ENCODE measurements at places on chromosomes 4 and X.

DNA sequence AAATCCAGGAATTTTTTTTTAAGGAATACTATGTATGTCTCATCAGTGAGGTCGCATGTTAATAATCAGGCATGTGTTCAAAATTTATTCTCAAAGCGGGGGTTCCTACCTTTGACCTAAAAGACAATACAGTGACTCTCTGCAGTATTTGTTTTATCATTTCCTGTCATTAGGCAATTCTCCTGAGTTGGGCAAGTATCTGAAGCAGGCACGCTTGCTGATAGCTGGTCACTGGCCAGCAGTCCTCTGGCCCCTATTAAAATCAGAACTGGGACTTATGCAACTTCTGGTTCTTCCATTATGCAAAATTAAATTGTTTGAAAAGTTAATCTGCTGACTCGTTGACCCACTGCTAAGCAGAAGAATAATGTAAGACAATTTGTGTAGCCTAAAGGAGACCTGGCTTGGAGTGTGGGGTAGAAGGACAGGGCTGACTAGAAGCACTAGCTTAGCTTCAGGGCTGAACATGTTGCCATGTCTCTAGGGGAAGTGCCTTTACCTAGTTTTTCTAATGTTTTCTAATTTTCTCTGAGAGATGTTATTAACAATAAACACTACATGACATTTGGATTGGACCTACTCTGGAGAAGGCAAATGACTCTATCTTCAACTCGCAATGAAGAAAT, 36.0 kb upstream of the GABRA2 start:
- no peak for DNase-seq

DNA sequence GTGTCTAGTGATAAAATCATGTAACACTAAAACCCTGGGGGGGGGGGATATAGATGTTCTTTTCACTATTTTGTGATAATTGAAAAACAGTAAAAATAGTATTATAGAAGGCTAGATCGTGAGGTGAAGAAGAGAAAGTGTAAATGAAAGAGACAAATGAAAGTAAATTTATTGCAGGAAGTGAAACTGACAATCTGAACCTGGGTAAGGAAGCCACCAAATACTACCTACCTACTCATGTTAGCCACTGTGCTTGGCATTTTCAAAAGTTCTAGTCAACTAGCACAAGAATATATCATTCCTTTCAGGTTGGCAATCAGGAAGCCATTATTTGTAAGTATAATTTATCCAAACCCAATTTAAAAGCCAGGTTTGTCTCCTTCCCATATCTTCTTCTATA, 1366.1 kb downstream of the FAM133A start:
- no peak for DNase-seq

DNA sequence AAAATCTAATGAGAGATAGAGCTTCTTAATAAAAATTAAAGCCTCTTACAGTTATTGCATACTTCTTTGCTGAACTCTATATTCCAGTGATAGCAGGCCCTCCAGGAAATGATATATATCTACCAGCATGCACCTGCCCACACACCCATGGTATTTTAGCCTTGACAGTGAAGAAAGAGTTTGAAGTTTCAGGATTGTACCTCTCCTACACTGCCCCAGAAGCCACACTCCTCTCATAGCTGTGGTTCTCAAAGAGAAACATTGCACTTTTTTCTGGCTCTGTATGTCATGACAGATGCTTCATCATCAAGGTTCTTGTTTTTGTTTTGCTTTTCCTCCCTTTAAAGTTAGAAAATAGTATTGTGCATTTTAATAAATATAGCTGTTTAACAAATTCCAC, 34.0 kb downstream of the INPP4B start:
- DNase-seq = no peak

GRCh38 chr4:93743022-93743421, 85.5 kb upstream of the ATOH1 start:
- no peak for DNase-seq

DNA sequence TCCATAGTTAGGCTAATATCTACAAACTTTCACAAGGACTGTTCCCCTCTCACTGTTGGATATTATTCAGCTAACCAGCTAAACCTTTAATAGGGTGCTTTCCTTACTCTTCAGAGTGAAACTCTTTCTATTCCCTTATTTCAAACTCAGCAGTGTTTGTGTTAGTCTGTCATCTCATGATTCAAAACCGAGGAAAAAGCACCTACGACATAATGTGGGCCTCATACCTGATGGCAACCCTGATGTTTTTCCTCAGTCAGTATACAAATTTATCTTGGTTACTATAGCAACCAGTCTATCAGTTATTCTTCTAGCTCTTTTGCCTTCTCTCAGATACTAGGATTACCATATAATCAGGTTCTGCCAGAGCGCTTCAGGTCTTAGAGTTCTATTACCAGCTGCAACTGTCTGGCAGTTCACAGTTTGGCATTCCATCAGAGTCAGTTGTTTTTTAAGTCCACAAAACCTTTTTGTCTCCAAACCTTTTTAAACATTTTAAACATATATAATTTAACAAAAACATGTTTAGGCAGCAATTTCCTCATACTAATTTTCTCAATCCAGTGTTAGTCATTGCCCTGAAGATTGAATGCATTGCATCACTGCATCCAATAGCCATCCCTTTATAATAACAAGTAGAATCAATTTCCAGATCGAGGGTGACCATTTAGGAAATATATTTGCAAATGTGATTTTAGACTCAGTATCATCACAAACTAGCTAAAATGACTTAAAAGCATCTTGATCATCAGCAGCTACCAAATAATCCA, 7.4 kb downstream of the WDR44 start:
- no peak for DNase-seq

DNA sequence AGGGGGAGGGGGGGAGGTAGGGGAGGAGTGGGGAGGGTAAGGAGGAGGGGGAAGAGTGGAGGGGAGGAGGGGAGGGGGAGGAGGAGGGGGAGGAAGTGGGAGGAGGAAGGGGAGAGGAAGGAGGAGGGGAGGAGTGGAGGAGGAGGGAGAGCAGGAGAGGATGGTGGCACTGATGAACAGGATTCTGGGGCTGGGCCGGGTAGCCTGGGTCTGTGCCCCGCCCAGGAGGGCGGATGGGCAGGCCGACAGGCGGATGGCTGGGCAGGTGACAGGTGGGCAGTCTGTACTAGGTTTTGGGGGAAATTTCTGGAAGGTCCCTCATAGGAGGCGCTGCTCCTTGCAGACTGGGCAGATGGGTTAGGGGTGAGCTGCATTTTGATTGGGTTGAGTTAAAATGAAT, 66.0 kb upstream of the ADRA2C start:
- no peak for DNase-seq

- peak; percentile 30 for DNase-seq
Measured at GRCh38 chr4:108060164-108060563, 70.5 kb downstream of the HADH start.

DNA sequence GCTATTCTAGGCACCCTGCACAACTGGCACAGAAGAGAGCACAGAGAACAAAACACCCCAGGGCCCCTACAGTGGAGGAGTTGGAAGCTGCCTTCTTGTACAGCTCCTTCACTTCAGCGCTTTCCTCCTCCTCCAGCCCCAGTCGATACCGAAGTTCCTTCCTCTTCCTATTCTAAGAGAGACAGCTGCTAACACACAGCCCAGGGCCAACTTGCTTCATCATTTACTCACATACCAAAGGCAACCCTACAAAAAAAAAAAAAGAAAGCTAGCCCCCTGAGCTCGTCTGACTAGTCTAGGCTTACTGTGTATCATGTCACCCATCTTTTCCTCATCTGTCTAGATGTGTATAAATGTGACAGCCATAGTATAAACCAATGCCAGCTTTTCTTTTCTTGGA, 64.5 kb downstream of the MID1 start:
- DNase-seq = no peak

DNA sequence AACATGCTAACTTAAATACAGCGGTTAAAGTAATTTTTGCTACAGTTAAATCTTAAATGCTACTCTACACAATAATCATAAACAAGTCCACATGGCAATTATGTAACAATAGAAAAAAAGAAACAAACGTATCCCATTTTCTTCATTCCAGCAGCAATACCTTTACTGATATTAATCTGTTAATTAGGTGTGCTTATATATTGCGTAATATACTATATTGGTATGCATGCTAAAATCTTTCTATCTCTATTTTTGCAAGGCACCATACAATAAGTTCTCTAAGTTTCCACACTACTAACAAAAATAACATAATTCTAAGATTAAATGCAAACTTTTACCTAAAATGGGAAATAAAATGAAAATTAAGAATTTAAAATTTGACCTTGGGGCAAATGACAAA, 500.6 kb downstream of the SPOCK3 start:
- no peak for DNase-seq

DNA sequence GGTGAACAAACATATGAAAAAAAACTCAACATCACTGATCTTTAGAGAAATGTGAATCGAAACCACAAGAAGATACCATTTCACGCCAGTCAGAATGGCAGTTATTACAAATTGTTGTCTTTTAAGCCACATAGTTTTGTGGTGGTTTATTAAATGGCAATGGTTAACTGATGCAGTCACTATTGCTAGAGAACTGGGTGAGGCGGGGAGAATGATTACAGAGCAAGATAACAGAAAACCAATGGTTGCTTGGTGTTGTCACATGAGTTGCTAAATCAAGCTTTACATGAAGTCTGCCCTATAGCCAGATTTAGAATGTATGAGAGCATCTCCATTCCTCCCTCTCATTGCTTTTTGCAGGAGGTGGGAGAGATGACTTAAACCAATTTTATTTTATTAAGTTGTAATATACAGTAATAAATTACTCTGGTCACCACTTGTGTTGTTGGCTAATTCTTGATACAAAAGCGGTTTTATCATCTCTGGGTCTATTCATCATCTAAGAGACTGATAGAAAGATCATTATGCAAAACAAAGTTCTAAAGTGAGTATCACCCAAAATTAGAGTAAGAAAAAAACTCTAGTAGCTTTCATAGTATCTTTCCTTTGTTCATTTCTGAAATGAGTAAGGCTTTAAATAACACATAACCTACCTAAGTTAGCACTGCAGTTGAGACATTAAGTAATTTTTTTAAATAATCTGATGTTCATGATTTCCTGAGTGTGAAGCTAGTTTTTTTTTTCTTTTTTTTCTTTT, 859.5 kb downstream of the STIM2 start:
- DNase-seq = no peak

DNA sequence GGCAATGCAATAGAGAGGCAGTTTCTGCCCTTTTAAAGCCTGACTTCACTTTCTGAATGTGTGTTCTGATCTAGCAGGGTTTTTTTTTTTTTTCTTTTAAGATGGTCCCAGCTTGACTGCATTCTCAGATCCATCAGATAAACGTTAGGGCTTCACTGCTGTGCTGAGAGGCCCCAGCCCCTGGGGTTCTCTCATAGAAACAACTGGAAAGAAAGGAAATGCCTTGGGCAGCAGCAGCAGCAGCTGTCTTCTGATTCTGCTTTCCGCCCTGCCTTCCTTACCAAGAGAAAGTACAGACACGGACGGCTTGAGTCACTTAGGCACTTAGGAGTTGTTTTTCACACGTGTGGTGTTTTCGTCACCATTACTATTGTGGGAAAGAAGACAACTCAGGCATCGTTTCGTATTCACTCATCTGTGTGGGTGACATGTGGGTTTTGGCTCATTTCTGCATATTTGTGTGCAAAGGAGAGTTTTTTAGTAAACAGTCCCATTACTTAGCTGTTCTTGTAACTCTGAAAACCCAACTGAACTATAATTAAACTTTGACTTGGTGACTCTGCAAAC, 172.0 kb downstream of the PTTG2 start:
- peak; percentile 71 for DNase-seq

DNA sequence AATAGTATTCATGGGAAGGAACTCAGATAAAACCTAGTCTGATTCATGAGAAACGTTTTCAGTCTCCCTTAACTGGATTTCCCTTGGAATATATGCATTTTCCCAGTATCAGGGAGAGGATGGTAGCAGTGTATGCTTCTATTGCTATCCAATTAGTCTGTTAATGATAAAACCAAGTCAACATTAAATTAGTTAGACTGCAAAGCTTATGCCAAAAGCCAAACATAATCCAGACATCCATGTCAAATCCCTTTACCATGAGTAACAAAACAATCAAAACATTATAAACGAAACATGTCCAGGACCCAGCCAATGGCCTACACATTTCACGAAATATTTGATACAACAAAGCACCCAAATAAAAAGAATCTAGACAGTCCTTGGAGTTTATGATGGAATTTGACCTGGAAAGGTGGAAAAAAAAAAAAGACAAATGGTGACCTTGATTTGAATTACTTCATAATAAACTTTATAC, 34.5 kb upstream of the VEGFD start:
- DNase-seq = no peak

GRCh38 chr4:72319601-72320021, 249.4 kb downstream of the ADAMTS3 start:
- no peak for DNase-seq

- no peak for DNase-seq
Measured at GRCh38 chr4:120769227-120769626, 153.3 kb downstream of the PRDM5 start.

DNA sequence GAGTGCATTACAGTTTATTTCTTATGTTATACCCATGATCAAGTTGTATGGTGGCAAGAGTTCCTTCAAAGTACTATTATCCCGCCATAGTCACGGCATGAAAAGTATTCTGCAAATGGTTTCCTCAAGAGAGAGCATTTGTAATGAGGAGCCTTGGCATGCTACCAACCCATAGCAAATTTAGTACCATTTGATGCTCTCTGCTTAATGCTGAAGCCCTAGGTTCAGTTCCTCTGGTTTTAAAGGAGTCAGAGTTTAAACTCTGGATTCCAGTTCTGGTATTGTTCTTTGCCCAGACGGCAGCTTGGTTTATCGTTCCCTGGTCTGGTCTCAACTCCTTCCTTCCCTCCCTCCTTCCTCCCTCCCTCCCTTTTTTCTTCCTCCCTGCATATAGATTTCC, 371.3 kb downstream of the BMPR1B start:
- no peak for DNase-seq

- no peak for DNase-seq
Measured at GRCh38 chr4:169210504-169211118, 60.1 kb downstream of the SH3RF1 start.

GRCh38 chrX:7943600-7944245, 16.5 kb upstream of the PNPLA4 start:
- no peak for DNase-seq

DNA sequence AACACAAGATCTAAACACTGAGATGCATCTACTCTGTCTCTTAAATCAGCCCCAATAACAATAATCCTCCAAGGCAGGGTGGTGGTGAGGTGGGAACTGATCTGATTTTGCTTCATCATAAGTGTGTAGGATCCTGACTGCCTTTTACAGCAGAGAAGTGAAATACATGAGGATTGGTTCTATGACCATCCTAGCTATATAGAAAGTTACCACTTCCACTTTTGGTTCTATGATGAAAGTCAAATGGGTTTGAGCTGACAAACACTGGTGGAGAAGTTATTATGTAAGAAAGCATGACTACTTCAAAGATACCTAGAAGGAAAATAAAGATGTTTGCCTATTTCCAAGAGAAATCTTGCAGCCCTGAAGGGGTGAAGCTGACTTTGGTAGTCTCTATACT, 181.6 kb downstream of the NKX6-1 start:
- DNase-seq = no peak

Measured in CD4-positive, alpha-beta T cell treated with Interleukin-6 for 4 hours (primary cell).